ENCODE measurements at places on chromosomes 16 and 17. TPM values are rescaled to one million over a fixed set of nuclear protein-coding genes. Genes with fewer than 3 reads are reported as not detected.

The KCNJ12 gene
- 6.8 TPM for polyA plus RNA-seq

DNA sequence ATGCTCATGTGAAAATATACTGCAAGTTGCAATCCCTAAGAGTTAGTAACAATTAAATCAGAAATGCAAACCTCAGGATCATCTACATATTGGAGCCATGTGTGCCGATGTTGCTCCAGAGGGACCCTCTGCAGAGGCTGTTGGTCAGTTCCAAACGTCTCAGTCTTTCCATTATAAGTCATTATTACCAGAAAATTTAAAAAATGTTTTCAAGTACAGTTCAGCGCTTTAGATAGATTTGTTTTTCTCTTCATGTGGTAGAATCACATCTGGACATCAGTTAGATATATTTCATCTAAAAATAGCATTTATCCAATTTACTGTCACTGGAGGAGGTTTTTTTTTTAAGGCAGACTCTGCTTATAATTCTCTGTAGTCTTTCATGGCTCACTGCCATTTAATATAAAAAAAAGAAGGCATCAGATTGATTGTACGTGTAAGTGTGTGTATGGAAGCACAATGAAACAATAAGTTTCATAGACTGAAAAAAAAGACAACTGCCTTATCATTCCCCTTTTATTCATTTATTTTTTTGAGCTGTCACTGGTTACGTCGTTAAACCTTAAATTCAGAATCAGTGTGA, 46.1 kb upstream of the MARCHF10 start:
- no peak for DNase-seq

DNA sequence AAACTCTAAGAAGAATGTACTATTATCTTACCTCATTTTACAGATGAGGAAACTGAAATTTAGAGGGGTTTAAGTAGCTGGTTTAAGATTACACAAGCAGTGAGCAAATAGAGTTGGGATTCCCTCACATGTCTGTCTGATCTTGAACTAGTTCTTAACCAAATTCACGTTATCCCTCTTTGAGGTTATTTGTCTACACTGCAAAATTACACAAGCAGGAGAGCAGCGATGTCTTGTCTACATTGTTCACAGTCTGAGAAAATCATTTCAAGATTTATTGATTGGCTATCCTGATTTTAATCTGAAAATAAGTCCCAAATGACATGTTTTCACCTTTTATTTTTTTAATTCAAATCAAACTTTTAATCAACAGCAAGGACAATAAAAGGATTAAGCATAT, 56.9 kb downstream of the SOX9 start:
- DNase-seq, result no peak

- DNase-seq, result no peak
Observed at GRCh38 chr16:85316321-85316919, 204.1 kb upstream of the CIBAR2 start.

The CDYL2 gene
- 6.3 TPM for polyA plus RNA-seq

Data from renal cortex interstitium (tissue), 15 donors.